Stimulated activated CD4-positive, alpha-beta T cell treated with anti-CD3 and anti-CD28 coated beads, Interleukin-12 subunit alpha, Interleukin-12 subunit beta, amount 100 ng/mL, for 48 hours (primary cell): ENCODE measurements at places on chromosomes 12 and 14.

DNA sequence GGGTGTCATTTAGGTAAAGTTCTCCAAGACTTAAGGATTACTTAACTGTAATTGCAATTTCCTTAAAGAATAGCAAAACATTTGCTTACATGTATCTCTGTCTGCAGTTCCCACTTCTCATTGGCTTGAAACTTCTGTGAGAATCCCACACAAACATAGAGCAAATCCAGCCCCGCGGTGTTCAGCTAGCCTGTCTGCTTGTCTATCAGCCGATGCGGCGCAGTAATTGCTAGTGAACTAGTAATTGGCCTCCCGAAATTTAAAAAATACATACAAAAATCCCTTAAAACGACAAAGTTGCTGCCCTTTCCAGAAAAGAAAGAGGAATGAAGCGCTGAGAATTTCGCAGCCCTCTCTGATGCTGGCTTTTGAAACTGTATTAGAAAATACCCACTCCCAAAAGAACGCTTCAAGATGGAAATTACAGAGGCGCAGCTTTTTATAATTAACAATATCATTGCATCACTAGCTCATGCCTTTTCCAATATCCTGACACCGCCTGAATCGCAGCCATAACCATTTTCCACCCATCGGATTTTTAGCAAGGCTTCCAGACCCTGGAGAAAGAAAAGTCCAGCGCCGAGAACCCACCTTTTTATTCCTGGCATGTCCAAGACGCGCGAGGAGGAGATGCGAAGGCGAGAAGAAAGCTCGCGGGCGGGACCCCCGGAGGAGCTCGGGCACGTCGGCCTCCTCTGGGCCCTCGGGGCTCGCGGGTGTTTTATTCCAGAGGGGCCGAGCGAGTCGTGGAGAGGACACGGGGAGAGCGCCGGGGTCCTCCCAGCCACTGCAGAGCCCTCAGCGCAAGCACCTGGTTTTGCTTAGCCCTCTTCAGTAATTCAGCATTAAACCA, 646 bp downstream of the FBLN5 start:
- DNase-seq: no peak

DNA sequence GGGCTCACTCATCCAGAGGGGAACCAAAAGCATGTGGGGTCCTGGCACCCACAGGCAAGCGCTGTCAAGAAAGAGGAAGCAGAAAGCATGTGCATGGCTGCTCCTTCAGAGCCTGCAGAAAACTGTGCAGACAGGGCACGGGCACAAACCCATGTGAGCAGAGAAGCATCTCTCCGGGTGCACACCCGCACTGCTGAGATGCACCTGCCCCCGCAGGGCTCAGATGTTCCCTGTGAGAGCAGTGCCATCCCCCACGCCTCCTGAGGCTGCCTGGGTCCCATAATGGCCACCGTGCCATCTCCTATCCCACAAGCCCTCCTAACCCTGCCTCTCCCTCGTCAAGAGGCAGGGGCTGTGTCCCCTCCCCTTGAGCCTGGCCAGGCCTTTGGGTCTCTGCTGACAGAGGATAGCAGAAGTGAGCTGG, 32.3 kb upstream of the INF2 start:
- DNase-seq: no peak

GRCh38 chr14:73633116-73634010, 11.4 kb upstream of the DNAL1 start:
- DNase-seq: peak; percentile 63

GRCh38 chr12:123115409-123116121, 35.3 kb downstream of the PITPNM2 start:
- DNase-seq: no peak
